Activated gamma-delta T cell treated with Interleukin-2 at 50 U/mL for 16 hours (primary cell): ENCODE measurements at places on chromosomes 2 and 18.

DNA sequence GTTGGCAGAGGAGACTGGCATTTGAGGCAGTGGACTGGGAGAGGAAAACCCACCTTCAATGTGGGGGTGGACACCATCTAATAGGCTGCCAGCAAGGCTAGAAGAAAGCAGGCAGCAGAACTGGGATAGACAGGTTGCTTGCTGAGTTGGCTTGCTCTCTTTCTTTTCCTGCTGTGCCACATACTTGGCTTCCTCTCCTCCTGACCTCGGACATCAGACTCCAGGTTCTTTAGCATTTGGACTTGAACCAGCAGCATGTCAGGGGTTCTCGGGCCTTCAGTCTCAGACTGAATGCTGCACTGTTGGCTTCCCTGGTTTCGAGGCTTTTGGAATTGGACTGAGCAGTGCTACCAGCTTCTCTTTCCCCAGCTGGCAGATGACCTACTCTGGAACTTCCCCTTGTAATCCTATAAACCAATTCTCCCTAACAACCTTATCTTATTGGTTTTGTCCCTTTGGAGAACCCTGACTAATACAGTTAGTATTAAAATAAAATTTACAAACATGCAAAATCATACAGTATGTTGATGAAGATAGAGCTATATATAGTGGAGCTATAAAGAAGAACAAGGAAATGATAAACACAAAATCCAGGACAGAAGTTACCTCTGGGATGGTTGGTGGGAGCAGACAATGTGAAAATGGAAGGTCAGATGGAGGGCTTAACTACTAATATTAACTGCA is 15.9 kb downstream of the DSEL start:
- DNase-seq: no peak

DNA sequence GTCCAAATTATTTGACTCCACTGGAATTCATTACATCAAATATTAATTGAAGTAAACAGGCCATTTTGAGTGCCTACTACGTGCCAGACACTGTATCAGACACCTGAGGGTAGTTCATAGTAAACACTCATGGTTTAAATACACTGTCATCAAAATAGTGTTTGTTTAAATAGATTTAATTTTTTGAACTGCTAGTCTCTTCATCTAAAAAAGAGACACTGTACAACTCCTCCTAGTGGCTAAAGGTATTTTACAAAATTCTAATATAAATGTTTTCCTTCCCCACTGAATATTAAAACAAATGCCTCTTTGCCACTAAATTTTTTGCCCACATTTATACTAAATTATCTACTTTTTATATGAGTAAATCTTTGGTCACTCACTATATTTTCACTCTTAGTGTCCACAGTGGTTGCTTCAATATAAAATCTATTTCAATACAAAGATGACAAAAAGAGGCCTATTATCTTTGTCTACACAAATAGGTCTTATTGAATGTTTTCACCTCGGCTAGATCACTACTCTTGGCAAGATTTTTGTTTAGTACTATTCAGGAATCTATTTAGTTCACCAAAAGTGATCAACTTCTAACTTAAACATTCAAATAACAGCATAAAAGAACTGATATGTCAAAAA is 122.1 kb downstream of the TMEM247 start:
- DNase-seq: no peak

DNA sequence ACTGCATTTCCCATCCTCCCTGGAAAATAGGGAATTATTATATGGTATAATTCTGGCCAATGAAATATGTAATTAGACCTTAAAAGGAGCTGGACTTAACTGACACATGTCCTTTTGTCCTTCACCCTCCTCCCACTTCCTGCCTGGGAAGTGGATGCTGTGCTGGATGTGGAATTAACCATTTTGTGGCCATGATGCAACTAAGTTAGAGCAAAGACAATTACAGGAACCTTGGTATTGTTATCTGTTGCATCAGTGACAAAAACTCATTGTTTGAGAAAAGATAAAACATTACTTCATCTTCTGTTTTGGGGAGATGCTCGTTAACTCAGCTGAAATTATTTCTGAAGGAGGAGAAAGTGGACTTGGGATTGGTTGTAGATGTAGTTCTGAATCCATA is 227.7 kb upstream of the BOD1L2 start:
- DNase-seq: no peak

DNA sequence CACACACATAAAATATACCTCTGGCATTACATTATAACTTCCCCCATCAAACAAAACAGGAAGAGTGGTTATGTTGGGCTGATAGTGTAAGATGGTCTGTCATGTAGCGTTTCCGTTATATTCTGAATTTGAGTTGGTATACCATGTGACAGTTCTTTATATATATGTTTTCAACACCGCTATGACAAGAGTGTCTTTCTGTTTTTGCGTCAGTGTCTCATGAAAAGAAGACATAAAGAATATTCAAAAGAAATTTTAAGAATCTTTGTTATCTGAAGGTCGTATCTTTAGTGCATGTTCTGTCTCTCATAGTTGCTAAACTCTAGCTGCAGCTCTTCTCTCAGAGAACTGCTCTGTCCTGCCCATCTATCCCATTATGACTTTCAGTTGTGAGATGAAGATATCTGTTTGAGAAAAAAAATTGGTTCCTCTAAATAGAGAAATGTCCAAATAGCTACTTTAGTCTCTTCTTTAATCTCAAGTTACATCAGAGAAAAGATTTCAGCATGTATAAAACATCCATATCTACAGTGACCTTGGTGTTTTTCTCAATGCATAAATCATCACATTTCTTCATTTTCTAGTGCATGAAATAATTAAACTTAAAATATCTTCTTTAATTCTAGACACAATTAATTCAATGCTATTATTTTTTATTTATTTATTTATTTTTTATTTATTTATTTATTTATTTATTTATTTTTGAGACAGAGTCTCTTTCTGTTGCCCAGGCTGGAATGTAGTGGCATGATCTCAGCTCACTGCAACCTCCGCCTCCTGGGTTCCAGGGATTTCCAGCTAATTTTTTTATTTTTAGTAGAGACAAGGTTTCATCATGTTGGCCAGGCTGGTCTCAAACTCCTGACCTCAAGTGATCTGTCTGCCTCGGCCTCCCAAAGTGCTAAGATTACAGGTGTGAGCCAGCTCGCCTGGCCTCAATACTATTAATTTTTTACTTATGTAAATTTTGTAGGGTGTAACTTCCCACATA is 24.3 kb upstream of the PSME4 start:
- no peak for DNase-seq

- no peak for DNase-seq
Observed at GRCh38 chr2:168134485-168134884, 112.9 kb downstream of the STK39 start.

GRCh38 chr18:59276047-59276446 is 2.8 kb upstream of the RAX start:
- no peak for DNase-seq

DNA sequence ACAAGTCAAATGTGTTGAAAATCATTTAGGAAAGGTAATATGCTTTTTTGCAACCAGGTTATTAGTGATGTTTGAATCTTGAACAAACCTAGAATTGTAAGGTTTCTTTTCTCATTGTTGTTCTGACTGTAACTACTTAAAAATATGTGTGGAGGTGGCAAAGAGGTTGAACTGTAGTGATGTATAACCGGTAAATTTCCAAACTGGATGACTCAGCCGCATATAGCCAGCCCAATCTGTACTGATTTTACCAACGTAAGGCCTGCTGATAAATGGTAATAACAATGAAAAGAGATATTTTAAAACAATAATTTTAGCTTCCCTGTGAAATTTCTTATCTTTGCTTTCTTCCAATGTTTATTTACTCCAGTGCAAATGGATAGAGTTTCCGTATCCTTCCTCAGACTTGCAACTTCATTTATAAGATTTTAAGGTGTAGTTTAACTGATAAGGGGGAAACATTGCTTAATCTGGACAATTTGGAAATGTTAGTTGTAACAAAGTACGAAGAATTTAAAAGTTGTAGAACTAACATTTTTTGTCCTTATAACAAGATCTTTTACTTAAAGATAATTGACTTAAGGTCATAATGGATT is 1170.4 kb upstream of the ZEB2 start:
- no peak for DNase-seq

DNA sequence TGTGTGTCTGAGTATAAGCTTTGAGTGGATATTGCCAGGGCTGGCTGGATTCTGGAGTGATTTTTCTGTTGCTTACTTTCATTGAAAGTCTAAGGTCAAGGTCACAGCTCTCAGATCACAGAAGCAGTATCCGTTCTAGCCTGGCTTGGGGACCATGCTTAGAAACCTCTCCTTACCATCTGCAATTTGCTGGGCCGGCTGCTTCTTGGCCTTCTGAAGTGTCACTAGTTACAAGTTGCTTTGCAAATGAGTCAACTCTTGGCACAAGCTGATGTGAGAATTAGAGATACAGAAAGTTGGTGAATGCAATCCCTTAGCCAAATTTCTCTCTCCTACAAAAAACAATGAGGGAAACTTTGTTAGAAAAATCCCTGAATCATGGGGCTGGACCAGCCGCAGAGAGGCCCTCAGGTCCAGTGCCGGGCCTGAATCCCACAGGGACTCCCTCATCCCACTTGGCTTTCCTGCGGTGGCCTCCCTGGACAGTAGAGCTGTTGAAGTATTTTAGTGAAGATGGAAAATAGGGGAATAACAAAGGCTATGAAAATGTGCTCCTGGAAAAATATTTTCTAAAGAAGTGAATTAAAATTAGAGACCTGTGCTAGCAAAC is 92.7 kb upstream of the CNGA3 start:
- no peak for DNase-seq

- no peak for DNase-seq
Observed at GRCh38 chr2:205808486-205809121, 126.3 kb downstream of the NRP2 start.

DNA sequence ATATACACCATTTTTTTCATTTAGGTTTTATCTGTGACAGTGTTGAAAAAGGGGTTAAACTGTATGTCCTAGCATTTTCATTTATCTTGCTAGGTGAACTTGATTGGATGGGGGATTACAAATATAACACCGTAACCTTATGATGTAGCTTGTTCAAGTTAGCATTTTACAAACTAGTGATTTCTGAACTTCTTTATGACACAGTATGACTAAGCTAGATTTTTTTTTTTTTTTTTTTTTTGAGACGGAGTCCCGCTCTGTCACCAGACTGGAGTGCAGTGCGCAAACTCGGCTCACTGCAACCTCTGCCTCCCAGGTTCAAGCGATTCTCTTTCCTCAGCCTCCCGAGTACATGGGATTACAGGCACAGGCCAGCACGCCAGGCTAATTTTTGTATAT is 47.1 kb downstream of the KCMF1 start:
- DNase-seq: no peak

DNA sequence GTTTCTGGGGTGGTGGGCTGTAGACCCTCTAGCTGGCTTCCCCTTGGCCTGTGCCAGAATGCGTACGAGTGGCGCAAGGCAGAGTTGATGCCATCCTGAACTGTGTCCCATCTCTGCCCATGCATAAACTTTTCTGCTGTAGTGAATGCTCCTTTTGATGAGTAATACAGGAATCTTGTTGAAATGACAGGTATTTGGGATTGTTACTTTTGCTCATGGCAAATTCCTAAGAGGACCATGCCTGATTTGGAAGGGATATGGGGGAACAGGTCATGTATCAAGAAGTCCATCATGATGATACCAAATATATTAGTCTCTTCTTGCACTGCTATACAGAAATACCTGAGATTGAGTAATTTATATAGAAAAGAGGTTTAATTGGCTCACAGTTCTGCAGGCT is 648.0 kb downstream of the SLC4A3 start:
- DNase-seq: no peak

- DNase-seq: no peak
Observed at GRCh38 chr18:77077941-77078689, 54.5 kb downstream of the MBP start.

DNA sequence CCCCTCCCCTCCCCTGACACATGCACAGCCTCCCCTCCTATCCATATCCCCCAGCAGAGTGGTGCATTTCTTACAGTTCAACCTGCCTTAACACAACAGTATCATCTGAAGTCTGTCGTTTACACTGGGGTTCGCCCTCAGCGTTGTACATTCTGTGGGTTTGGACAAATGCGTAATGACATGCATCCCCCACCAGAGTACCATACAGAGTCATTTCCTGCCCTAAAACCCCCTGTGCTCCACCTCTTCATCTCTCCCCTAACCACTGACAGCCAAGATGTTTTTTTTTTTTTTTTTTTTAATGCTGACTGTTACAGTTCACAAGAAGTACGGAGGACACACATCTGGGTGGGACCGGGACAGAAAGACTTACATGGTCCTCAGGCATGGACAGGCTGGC is 22.6 kb downstream of the POMC start:
- no peak for DNase-seq

DNA sequence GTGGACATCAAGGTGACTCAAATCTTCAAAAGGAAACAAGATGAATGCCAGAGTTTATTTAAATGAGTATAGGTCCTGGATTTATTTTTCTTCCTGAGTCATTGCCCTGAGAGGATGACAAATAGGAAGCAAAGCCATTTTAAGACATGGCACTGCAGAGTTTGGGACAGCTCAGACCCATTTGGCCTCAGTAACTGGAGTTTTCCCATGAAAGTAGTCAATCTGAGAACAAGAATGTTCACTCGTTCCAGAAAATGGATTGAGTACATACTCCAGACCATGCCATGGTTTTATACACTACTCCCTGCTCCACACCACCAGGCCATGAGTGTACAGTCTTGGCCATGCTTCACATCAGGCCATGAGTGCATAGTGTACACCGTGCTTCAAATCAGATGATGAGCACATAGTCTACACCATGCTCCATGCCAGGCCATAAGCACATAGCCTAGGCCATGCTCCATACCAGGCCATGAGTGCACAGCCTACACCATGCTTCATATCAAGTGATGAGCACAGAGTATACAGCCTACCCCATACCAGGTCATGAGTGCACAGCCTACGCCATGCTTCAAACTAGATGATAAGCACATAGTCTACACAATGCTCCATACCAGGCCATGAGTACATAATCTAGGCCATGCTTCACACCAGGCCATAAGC is 202.4 kb downstream of the FBXO15 start:
- DNase-seq: no peak

GRCh38 chr2:218870984-218871344 is 9.7 kb upstream of the WNT10A start:
- no peak for DNase-seq

DNA sequence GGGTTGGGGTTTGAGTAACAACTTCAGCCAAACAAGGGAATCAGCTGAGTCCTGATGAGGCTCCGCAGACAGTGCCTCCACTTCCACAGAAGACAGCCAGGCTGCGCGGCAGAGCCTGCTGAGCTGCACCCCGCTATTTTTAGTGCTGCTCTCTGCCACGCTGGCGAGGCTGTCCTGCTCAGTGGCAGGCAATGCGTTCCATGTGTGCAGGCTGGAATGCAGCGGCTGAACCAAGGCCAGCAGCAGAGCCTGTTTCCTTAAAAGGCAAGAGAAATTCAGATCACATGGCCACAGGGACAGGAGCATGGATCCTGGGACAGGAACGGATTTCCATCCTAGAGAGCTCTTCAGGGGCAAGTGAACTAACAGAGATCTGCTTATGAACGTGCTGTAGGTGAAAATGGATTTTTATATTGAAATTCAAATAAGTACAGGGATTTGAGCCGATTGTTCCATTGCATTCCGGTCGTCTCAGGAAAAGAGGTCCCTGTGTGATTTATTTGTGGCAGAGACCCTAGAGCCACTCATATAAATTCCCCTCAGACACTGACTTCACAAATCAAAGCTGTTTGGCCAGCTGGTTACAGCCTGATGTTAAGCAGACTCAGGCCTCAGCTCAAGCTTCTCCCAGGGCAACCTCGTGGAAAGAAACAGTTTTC is 98.7 kb downstream of the COL6A3 start:
- no peak for DNase-seq

- DNase-seq: no peak
Observed at GRCh38 chr2:14903709-14904374, 271.3 kb downstream of the LRATD1 start.

GRCh38 chr2:139214801-139215200 is 434.6 kb upstream of the NXPH2 start:
- no peak for DNase-seq
